Dermis microvascular lymphatic vessel endothelial cell (primary cell): ENCODE measurements at places on chromosomes 16 and 17. TPM values are rescaled to one million over a fixed set of nuclear protein-coding genes. Genes with fewer than 3 reads are reported as not detected.

Gene PLA2G10
- not detected in 2 replicates for total RNA-seq

DNA sequence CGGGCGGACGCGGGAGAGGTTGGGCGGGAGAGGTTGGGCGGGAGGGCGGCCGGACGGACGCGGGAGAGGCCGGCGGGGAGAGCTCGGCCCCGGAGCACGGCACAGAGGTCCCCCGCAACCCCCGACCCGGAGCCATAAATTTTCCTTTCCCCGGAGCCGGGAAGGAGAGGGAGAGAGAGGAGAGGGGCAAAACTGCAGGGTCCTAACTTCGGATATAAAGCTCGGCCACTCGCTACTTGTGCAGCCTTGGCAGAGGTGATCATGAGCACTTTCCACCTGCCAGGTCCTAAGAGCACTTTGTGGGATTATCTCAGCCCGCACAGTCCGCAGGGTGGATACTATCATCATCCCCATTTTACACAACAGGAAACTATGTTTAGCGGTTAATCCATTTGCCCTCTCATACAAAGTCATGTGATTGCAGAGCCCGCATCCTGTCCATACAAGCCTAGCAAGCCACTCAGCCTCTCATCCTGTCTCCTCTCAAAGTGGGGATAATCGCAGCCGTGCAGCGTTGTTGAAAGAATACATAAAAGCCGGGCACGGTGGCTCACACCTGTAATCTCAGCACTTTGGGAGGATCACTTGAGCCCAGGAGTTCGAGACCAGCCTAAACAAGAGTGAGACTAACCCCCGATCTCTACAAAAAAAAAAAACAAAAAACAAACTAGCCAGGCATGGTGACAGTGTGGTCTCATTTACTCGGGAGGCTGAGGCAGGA, 780 bp upstream of the DCAKD start:
- peak; percentile 40 for DNase-seq

GRCh38 chr16:9438991-9439390, 347.5 kb downstream of the HAPSTR1 start:
- no peak for DNase-seq

DNA sequence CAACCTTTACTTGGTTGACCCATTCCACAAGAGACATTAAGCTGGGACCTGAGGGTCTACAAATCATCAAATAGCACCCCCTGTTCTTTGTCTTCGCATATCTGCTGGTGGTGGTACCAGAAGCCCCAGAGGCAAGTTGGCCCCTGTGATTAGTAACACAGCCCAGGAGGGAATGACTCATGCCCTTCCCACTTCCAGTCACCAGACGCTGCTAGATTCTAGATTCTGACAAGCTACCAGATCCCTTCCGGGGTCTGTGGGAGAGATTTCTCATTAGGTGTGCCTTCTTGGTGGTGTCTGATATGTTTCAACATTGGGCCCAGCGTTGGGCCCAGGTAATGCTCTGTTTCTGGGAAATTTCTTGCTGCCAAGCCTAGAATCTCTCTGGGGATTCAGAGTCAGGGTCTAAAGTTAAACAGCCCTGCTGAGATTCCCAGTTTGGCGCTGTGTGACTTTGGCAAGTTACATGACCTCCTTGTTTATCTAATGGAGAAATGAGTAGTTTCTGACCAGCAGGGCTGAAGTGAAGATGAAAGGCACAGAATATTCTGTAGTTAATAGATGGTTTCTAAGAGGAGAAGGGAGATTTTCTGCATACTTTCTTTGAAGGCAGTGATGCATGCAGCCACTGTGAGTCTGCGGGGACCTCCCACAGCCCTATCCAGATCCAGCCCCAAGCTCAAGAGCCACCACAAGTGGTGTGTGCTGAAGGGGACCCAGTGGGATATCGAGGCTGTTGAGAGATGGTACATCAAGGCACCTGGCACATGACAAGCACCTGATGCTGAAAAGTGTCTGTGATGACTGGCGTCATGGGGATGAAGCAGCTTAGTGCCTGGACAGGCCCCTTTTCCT, 3.9 kb downstream of the TRPV2 start:
- DNase-seq = no peak

Gene TBC1D3D
- total RNA-seq = 0.13 TPM in 1 of 2 replicates, not detected in the other

Gene EIF4A3
- total RNA-seq = 88.3 and 110 TPM in 2 replicates

GRCh38 chr17:17345294-17345597, 42.1 kb downstream of the NT5M start:
- no peak for DNase-seq

DNA sequence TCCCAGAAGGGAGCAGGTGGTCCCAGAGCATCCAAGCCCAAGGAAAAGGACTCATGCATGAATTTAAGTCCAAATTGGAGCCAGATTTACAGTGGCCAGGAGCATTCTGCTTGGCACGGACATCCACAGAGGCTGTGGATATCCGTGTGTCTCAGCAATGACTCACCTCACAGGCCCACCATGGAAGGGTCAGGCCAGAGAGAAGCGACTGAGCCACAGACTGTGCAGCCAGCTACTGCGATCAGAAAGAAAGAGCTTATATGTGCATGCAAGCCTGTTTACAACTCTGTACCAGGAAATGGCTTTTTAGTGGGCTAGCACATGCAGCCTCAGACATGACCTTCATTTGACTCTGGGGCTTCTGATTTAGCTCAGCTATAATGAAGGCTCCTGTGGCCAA, 231.0 kb downstream of the C16orf95 start:
- no peak for DNase-seq

GRCh38 chr16:77359065-77359502, 75.8 kb downstream of the ADAMTS18 start:
- peak; percentile 75 for DNase-seq

DNA sequence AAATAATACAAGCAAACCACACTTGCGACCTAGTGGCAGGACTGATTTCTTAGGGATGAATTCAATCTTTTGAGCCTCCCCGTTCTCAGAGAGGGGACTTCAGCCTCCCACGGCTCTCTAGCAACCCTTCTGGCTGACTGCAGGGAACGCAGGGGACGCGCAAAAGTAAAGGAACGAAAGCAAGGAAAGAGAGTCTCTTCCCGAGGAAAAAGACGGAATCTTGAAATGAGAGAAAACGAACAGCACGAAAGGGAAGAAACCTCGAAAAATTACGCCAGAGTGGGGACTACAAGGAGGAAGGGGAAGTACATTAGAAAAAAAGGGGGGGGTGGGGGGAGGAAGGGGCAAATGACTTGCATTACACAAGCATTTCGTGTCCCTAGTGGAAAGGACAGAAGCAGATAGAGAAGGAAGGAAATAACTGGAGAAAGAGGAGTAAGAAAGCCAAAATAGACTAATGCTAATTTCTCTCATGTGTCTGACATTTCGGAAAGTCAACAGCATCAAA, 1.2 kb downstream of the GRB2 start:
- DNase-seq = no peak

DNA sequence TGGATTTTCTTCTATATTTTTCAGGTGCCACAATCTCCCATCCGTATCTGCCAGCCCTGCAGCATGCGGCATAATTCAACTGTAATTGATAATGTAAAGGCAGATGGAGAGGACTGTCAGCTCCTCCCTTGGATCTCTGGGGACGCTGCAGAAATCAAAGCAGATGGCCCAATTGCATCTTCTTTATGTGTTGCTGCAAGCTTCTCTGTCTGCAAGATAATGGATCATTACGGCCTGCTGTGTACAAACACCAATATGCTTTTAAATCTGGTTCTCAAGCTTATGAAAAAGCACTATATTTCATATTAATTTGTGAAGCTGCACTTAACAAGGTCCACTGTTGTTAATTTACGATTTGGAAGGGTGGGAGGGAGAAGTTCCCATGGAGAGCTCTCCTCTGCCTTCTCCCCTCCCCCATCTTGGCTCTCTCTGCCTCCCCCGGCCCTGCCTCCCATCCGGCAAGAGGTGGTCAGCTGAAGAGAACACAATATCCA, 607.5 kb downstream of the TOX3 start:
- DNase-seq = no peak

- DNase-seq = no peak
Measured at GRCh38 chr16:22357635-22357971, 16.8 kb downstream of the CDR2 start.

DNA sequence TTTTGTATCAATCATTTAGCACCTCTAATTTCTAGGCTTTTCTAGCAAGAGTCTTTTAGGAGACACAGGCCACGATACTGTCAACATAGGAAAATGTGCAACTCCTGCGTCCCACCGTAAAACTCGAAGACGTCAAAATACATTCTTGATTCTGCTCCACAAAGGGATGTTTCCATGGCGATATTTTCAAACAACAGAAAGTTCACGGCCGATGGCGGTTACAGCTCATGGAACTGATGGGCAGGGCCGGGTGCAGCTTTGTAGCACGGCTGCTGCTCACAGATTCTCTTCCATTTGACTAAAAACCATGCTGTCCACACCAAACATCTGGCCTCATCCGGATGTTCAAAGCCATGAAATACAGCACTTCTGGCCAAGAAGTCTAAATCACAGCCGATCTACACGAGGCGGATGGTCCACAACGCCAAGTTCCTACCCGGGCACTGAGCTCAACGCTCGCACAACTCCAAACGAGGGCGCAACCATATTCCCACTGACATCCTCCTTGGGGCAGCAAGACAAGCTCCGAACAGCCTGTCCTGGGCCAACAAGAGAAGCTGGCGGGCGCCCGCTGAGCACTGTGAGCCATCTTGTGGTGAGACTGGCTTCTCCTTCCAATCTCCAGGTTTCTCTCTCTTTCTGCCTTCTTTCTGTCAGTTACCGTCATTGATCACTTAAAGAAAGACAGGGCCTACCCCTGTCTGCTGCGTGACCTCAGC, 79.8 kb downstream of the ZNF778 start:
- no peak for DNase-seq

GRCh38 chr17:17175917-17176316, 30.2 kb downstream of the PLD6 start:
- DNase-seq = no peak

DNA sequence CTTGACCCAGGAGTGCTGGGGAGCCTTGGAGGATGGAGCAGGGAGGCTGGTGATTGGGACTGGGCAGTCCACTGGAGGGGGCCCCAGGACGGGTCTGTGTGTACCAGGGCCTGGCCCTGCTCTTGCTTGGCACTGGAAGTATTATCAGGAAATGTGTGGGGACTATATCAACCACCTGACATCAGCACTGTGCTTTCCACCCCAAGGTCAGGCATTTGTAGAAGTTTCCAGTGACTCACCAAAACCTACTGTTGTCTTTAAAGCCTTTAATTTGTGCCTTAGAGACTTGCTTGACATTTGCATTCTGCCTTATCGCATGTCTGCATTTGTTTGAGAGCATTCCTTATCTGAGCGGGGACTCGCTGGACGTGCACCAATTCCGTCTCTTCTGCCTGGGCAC, 323.1 kb downstream of the FOXL1 start:
- DNase-seq = peak; percentile 96

DNA sequence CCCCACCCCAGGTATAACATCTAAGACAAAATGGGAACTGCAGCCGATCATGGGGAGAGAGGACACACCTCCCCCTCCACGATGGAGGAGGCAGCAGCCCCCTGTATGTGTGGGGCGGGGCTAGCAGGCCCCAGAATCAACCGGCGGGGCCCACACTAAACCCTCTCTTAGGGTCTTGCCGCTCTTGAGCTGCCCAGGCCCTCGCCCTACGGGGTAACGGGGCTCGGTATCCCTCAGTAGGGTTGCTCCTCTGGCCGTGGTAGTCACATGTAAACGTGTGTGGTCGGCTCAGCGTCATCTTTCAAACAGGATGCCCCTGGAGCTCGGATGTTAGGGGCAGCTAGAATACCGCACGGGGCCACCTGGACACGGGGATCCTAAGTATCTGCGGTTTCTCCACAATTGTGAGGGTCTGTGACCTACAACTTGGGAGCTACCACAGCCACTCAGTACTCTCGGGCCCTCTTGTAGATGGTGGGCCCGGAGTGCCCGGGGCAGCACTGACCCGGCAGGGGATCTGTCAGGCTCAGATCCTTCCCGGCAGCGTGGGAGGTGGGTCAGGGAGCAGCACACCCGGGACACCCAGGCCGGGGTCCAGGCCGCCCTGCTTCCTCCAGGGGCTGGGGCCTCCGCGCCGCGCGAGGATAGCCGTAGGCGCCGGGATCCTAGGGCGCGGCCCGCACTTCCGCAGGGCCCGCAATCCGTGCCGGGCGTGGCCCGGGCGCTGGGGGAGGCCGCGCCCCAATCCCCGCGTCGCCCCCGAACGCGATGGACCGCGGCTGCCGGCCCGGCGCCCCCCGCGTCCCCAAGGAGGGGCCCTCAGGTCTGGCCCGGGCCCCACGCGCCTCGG, 781 bp downstream of the ARHGDIA start:
- DNase-seq = no peak

DNA sequence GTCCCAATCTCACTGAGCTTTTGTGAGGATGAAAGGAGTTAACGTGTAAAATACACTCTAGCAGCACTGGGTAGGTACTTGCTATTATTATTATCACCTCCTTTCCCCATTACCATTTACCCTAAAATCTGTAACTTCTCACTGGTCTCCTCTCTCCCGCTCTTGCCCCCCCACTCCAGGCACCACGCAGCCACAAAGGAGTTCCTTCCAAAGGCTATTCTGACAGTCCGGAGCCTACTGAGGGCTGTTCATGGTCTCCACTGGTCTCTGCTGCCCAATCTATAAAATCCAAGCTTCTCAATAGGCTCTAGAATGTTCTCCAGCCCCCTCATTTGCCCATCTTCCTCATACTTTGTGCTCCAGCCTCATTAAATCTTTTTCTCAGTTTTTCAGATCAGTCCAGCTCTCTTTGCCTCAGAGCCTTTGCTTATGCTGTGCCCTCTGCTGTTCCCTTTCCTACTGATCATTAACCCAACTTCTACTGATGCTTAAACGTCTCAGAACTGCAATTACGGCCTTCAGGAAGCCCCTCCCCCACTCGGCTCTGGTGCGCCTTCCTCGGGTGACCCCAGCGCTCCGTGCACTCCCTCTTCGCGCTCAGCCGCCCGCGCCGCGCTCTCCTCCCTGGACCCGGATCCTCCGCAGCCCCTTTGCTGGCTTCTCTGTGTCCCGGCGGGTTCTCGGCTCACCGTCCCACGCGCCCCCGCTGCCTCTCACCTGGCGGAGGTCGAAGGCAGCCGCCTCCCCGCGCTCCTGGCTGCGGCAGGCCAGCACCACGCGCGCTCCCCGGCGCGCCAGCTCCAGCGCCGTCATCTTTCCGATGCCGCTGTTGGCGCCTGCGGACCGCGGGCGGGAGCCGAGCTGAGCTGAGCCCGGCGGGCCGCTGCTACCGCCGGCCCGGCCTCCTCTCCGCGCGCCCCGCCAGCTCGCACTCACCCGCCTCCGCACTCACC, 737 bp downstream of the DHRS13 start:
- DNase-seq = no peak

GRCh38 chr17:50507871-50508572, at the start of gene MYCBPAP:
MYCBPAP (plus strand) TSS chr17:50508439; CDS start chr17:50508675, 236 bp downstream.
- peak; percentile 30 for DNase-seq

- DNase-seq = no peak
Measured at GRCh38 chr17:74892974-74893911, at the start of gene FADS6. FADS6 (minus strand) TSS chr17:74893633; CDS start chr17:74893595, 38 bp downstream.

- no peak for DNase-seq
Measured at GRCh38 chr17:62105357-62105756, 40.3 kb upstream of the MED13 start.

DNA sequence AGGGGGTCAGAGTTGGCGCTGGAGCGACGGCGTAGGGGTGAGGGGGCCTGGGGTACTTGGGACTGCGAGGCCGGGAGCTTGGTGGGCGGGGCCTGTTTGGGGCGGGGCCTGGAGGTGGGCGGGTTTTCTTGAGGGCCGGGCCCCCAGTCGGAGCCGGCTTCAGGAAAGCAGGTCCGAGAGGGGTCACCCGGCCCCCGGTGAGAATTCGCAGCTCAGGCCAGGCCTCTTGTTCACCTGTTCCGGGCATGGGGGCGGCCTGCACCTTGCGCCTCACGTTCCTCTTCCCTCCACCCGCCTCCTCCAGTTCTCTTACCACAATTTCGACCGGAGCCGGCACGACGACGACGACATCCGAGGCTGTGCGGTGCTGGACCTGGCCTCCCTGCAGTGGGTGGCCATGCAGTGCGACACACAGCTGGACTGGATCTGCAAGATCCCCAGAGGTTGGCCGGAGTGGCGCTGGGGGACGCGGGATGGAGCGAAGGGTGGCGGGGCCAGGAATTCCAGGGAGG, 52.5 kb downstream of the MRC2 start:
- DNase-seq = no peak

Gene CCT6B
- total RNA-seq = 0.39 and 0.63 TPM in 2 replicates
